ENCODE measurements at places on chromosomes 11 and 22.

DNA sequence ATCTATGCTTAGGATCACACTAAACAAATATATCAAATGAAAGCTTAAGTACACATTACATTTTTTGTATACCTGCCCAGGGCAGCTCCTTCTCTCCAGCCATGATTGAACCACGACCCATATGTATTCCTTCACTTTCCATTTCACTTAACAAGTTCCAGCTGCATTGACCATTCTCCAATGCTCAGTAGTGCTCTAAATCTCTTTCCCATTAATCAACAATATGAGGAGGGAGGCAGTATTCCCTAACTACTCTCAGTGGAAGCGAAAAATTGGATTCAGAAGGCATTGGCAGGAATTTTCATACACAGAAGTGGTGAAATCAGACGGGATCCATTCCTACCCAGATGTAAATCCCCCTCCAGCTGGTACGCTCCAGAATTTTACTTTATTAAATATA is 372.0 kb upstream of the LUZP2 start:
- DNase-seq = no peak

- DNase-seq = no peak
Measured at GRCh38 chr11:120715239-120715638, 203.7 kb downstream of the GRIK4 start.

DNA sequence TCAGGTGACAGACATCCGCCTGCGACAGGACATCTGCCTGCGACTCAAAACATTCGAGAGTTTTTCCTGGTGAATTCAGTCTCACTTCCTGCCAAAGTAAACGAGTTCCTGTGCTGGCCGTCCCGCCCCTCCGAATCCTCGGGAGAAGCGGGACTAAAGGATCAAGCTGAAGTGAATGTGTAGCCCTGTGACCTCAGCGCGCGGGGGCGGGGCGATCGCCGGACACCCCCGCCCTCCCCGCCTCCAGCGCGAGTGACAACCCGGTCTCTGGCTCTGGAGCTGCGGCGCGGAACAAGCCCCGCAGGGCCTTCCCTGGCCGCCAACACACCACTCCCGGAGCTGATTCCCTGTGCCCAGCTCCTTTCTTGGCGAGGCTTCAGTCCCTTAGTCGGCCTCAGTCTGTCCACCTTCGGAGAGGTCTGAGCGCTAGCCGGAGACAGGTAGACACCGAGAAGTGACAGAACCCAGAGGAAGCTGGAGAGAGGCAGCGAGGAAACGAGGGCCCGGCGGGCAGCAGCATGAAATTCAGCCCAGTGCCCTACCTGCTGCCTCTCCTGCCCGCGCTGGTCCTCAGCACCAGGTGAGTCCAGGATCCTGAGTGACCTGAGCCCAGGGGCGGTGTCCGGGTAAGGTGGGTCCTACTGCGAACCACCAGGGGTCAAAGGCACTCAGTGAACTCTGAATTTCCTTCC is 766.4 kb upstream of the LUZP2 start:
- no peak for DNase-seq

DNA sequence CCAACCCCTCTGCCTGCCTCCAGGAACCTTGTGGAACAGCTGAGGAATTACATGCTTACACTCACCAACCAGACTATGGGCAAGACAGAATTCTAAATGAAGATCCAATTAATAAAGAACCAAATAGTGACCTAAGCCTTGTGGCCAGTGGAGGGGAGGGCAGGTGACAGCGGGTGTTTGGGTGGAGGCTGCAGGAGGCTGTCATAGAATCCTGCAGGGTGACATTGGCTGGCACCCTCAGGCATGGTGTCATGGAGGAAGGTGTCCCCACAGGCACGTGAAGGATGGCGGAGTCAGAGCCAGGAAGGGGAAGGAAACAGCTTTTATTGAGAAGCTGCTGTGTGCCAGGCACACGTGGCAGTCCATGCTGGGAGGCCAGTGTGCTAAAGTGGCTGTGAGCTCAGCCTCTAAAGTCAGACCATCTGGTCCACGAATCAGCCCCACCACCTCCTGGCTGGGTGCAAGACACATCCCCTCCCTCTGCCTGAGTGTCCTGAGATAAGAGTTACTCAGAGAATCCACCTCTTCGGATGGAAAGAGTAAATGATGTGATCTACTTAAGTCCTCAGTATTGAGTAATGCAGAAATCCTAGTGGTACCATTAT is 8.7 kb downstream of the MYO18B start:
- DNase-seq = no peak

GRCh38 chr22:28856095-28856455 is 27.3 kb upstream of the ZNRF3 start:
- DNase-seq = no peak

GRCh38 chr11:66268952-66269905 is 790 bp downstream of the RAB1B start:
- no peak for DNase-seq

- no peak for DNase-seq
Measured at GRCh38 chr11:32894149-32894827, 1.7 kb downstream of the QSER1 start.

DNA sequence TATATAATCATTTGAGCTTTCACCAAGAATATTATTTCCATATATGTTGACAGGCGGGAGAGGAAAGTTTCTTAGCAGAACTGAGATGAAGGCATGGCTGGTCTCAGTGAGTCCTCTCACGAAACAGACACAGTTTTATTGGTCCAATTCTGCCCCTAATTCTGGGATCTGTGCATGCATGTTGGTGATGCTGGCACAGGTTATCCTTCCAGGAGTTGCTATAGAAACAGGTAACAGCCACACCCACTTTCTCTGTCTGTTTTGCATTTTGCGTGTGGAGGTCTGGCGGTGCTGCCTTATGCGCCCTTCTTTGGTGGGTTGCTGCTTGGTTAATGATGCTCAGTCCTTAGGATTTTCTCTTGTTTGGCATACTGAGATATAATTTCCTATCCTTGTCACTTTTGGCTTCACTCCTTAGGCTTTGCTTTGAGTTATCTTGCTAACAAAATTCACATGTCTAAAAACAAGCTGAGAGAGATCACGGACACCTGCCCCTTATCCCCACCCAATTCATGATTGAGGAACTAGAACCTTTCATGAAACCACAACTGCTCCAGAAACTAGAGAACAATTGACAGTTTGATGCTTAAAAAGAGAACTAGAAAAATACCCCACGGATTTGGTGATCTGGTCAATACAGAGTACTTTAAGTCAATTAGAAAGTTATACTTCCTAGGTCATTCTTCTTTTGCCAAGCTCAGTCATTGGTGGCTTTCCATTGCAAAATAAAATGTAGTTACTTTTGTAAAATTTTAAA is 189.3 kb downstream of the FAT3 start:
- DNase-seq = no peak

DNA sequence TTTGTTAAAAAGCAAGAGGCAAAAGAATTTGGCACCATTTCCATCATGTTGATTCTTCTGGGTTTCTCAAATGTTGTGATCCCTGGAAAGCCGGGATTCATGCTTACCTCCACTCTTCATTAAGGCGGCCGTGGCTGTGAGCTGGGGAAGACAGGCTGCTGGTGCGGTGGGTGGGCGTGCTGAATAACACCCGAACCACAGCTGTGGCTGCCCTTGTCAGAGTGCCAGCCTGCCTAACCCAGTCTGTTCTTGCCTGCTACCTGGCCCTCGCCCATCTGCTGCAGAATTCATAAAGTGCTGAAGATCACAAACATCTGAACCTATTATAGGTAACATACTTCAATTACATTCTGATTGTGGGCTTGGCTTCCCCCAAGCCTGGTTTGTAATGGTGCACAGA is 95.8 kb upstream of the RCN1 start:
- no peak for DNase-seq

- no peak for DNase-seq
Measured at GRCh38 chr22:24968066-24968561, 15.6 kb downstream of the KIAA1671 start.

DNA sequence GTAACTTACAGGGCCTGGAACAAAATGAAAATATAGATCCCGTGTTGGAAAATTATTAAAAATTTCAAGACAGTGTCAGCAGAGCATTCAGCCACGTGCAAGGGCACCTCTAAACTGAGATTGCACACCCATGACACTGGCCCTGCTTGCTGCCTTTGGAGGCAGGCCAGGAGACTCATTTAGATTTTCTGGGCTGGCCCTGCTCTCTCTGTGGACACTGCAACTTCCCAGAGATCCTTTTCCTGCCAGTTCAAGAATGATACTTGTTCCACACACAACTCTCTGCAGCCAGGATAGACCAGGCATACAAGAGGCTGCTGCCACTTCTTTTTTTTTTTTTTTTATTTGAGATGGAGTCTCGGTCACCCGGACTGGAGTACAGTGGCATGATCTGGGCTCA is 56.7 kb upstream of the PTPRJ start:
- DNase-seq = no peak

DNA sequence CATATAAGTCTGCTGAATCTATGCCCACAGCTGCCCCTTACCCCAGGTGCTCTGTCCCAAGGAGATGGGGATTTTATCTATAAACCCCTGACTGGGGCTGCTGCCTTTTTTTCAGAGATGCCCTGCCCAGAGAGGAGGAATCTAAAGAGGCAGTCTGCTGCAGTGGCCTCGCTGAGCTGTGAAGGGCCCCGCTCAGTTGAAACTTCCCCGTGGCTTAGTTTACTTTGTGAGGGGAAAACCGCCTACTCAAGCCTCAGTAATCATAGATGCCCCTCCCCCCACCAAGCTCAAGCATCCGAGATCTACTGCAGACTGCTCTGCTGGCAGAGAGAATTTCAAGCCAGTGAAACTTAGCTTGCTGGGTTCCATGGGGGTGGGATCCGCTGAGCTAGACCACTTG is 7.4 kb upstream of the SCGB1D4 start:
- DNase-seq = no peak

DNA sequence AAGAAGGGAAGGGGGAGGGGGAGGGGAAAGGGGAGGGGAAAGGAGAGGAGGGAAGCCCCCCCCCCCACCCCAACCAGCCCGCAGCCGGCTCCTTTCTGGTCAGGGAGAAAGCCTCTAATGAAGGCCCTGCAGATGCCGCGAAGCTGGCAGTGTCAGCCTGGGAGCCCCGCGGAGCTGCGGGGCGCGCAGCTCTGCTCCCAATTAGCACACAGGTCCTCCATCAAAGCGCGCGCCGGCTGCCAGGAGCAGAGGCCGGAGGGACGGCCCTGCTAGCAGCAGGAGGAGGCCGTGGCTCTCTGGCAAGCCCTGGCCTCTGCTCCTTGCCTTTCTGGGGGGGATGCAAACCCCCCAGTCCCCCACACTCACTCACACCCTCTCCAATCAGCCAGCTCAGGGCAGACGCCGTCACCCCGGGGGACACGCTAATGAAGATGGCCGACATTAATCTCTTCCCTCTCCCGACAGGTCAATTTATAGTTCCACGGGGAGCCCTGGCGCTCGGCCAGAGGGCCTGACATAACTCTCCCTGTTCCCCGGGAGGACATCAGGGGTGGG is 70.5 kb upstream of the TCF20 start:
- no peak for DNase-seq

- DNase-seq = no peak
Measured at GRCh38 chr11:119681361-119681910, 47.6 kb downstream of the NECTIN1 start.

DNA sequence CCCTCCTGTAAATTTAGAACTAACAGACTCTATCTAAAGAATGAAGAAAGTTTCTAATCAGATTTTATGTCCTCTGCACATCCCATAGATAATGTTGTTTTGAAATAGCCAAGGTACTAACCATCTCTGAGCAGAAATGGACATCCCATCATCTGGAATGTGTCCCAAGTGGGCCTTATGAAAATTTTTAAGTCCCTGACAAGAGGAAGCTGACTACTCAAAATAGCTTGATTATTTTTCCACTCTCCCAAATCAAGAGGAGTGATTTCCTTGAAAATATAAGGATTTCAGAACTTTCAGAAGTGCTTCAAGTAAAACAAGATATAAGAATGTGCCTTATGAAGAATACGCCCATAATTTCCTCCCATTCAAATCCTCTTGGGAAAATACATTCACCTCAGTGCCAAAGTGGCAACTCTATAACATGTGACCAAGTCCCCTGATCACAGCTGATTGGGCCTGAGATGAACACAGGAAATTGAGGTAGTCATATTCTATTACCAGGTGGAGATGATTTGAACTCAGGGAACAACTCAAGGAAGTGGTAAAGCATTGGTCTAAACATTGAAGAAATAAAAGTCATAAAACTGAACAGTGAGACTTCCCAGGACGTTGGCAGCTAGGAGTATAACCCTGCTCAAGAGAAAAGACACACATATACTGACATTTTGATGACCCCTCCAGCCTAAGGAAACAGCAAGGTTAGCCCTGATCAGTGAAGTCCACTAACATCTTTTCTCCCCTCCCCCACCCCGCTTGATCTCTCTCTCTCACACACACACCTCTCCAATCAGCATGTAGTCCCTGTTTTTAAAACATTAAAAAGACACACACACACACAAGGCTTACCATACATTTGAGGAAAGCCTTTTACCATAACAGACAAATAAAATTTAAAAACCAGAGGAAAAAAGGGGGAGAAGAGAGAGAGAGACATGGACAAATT is 70.8 kb upstream of the TEAD1 start:
- no peak for DNase-seq

DNA sequence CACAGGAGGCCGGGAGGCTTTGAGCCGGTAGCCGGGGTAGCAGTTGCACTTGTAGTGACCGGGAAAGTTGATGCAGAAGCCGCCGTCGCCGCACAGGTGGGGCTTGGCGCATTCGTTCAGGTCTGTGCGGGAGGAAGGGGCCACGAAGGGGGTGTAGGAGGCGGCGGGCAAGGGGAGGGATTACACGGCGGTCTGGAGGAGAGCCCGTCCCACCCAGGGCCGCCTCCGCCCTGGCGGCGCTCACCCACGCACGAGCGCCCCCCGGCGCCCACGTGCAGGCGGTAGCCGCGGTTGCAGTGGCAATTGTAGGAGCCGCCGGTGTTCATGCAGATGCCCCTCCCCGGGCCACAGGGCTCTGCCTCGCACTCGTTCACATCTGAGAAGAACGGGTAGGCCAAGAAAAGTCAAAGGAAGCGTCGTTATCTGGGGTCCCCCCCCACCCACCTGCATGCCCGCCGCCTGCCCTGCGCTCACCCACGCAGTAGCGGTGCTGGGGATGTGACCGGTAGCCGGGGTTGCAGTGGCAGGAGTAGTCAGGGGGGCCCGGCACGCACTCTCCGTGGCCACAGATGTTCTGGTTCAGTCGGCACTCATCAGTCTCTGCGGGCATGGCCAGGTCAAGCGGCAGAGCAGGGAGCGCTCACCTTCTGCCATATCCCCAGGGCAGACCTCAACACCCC is 10.6 kb downstream of the LTBP3 start:
- DNase-seq = no peak

GRCh38 chr22:22787151-22787550 is 100.5 kb upstream of the IGLL5 start:
- no peak for DNase-seq
